ENCODE measurements at places on chromosomes 6 and 20.

DNA sequence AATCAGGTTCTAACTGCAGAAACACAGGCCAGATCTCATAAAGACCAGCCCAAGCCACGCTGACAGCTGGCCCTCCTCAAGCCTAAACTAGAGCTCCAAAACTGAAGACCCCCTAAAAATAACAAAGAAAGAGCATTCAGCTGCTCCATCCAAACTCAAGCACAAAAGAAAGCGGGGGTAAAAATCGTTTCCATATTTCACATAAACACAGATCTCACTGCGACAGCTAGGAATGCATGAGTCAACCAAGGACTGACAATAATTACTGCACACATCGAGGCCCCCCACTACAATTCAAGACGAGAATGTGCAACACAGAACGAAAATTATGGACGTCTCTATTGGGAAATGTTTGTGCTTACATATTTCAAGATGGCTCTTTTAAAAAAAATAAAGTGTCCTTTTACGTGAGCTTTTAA lies 31.1 kb downstream of the CNKSR3 start:
- DNase-seq: no peak

DNA sequence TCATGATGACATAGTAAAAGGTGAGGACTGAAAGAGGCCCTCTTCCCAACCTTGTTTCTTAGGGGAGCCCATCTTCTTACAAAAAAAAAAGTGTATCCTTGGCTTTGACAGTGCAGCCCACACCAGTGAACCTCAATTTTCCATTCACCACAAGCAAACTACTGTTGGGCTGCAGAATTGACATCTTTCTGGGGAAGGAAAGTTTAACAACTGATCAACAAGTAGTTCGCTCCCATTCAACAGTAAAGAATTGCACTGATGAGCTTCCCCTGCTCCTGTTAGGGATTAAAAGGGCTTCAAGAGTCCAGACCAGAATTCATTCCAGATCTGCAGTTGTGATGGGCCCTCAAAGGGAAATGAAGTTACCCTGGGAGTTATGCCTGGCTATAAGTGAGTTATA lies 13.9 kb upstream of the CLIC5 start:
- no peak for DNase-seq

GRCh38 chr6:159978291-159979135 lies 9.6 kb downstream of the IGF2R start:
- peak; percentile 43 for DNase-seq

- no peak for DNase-seq
Measured at GRCh38 chr6:143964674-143965081, 43.4 kb downstream of the PLAGL1 start.

GRCh38 chr6:109434456-109434855 lies 6.0 kb downstream of the PPIL6 start:
- DNase-seq: no peak

- no peak for DNase-seq
Measured at GRCh38 chr6:398558-399078, 7.1 kb downstream of the IRF4 start.

DNA sequence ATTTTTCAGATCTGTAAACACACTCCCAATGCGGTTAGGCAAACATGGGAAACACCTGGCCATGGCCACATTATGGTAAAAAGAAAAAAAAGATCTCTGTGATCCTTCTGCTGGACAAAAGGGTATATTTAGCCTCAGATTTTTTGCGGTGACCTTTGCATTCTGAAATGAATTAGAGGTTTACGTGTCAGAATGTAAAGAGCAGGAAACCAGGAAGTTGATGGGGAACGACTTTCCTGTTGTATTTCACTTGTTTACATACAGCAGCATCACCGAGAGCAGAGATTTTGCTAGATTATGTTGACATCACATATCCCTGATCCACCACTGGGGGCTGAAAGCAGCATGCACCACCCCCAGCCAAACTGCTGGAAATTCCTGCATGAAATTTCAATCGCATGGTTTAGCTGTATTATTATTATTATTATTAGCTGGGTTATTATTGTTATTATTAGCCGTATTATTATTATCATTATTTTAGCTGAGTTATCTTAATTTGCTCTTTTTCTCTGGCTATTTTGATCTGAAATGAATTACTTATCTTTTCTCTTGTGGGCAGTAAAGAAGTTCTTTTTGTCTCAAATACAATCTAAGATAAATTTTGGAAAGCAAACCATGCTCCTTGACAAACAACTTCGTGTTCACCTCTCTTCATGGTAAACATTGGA lies 189.4 kb downstream of the ZFP64 start:
- DNase-seq: no peak

GRCh38 chr6:35082733-35083403 lies 58.3 kb downstream of the TCP11 start:
- no peak for DNase-seq

GRCh38 chr20:33410081-33410742 lies 8.9 kb upstream of the CDK5RAP1 start:
- DNase-seq: no peak

GRCh38 chr6:39876111-39876510 lies 58.2 kb downstream of the MOCS1 start:
- no peak for DNase-seq

DNA sequence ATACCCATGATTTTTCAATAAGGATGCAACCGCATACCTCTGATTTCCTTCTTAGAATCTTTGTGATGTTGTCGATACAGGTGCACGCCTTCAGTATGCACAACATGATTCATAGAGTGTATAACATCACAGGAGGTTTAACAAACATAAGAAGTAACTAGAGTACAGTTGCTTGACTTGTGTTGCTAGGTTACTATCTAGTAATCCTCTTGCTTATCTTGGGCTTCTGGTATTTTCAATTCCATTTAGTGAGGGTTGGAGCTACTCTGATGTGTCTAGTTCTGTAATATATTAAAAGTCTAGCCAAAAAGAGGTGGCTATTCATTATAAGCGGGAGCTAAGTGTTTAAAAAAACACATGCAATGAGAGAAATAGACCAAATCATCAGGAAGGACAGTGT lies 85.5 kb upstream of the TENT5A start:
- DNase-seq: no peak

DNA sequence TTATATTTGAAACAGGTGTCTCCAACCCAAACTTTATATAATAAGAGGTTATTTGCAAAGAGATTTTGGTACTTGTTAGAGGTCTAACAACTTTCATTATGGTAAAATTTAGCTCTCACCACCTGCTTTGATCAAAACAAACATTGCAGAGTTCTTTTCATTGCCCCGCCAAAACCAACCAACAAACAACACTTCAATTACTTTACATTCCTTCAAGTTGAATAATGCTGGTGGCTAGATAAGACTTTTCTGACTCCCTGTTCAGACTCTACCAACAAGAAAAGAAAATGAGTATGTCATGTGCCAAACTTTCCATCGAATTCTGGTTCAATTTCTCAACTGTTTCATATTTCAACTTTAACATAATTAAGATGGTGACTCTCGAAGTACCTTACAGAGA lies 311.1 kb downstream of the ADGRG6 start:
- no peak for DNase-seq

DNA sequence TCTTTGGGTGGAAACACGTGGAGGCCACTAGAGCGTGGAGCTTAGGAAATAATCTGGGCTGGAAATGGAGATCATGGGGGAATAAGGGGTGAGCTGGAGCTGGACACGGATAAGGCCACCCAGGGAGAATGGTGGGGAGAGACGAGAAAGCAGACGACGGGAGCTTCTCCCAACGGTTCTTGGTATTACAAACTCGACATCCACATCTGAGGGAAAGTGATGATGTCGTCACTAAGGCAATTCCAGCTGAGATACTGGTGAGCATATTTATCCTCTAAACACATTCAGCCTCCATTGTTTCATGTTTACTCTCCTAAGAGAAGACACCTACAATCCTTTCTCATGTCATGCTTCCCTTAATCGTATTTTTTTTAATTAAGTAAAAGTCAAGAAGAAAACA lies 50.2 kb upstream of the SNX9 start:
- DNase-seq: no peak

DNA sequence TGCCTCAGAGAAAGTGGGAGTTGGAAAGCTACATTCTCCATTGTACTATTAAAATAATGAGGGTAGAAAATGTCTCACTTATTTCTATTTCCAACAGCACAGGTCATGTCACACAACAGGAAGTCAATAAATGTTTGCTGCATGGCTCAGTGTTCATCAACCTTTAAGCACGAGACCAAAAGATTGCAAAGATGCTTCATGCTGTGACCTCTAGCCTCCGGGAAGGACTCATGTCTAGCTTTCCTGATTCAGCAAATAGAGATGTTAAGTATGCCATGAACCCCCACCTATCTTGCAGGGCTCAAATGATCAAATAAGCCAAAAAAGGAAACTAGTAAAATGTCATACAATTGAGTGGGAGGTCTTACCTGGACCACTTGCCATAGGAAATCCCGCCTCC lies 57.4 kb downstream of the NCOA6 start:
- no peak for DNase-seq

GRCh38 chr6:52976591-52977035 lies 18.5 kb downstream of the GSTA4 start:
- DNase-seq: peak; percentile 28

DNA sequence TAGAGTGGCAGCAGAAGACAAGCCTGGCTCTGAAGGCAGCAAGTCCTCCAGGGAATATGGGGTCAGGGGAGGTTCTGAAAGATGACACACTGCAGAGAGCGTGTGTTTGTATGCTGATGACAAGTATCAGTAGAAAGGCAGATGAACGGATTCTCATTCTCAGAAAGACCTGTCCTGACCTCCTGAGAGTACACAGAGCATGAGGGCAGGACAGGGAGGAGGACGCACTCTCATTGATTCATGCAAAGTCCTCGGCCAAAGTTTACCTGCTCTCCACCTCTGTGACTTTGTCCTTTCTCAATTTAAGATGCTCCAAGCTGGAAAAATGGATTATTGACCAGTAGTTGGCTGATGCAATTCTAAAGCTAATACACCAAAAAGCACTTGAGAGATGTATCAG lies 156.7 kb downstream of the LPA start:
- DNase-seq: no peak

- peak; percentile 64 for DNase-seq
Measured at GRCh38 chr6:104940893-104941728, 15.8 kb upstream of the LIN28B start.

DNA sequence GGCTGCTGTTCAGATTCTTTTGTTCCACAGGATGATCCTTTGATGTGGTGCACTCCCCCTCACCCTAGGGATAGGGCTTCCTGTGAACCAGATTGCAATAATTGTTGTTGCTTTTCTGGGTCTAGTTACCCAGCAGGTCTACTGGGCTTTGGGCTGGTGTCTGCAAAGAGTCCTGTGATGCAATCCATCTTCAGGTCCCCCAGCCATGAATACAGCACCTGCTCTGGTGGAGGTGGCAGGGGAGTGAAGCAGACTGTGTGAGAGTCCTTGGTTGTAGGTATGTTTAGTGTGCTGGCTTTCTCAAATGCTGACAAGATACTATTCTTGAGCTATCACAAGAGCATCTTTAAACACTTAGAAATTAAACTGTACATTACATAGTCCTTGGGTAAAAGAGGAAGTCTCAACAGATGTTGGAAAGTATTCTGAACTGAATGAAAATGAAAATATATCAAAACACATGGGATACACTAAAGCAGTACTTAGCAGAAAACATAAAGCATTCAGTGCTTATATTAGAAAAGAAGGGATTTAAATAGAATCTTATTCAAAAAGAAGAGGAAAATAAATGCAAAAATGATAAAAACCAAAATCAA lies 49.1 kb upstream of the CCR6 start:
- no peak for DNase-seq

- no peak for DNase-seq
Measured at GRCh38 chr6:123712831-123713230, 76.1 kb upstream of the TRDN start.

- DNase-seq: no peak
Measured at GRCh38 chr20:41499961-41500725, 118.0 kb downstream of the CHD6 start.

- DNase-seq: no peak
Measured at GRCh38 chr6:116217069-116217468, 36.8 kb downstream of the TSPYL4 start.

GRCh38 chr6:23587582-23587981 lies 538.4 kb upstream of the NRSN1 start:
- DNase-seq: no peak

- DNase-seq: no peak
Measured at GRCh38 chr20:20334489-20334888, 33.4 kb upstream of the INSM1 start.

- no peak for DNase-seq
Measured at GRCh38 chr6:90218959-90219208, 77.8 kb downstream of the BACH2 start.

- no peak for DNase-seq
Measured at GRCh38 chr6:107977283-107977682, 19.3 kb upstream of the SEC63 start.

DNA sequence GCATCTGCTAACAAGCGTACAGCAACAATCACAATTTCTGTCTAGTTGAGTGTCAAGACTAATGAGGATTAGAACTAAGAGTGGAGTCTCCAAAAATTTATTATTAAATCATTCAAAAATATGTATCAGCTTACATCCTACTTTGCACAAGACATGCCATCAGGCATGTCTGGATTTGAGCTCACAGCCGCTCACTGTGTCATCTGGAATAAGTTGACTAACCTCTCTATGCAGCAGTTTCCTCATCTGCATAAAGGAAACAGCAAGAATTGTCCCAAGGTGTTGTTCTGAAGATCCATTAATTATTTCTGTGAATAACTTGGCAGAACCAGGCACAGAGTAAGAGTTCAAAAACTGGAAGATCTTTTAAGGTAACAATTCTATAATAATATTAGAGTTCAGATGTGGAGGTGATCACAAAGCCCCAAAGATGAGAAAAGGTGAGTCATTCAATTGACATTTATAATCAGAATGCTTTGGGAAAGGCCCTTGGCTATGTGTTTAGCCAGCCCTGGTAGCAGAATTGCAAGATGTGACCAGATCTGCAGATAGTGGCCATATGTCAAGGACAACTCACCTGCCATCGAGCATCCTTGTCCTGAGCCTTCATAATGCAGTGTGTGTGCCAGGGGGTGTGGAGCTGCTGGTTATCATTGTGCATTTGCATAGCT lies 264.0 kb downstream of the FOXA2 start:
- no peak for DNase-seq

DNA sequence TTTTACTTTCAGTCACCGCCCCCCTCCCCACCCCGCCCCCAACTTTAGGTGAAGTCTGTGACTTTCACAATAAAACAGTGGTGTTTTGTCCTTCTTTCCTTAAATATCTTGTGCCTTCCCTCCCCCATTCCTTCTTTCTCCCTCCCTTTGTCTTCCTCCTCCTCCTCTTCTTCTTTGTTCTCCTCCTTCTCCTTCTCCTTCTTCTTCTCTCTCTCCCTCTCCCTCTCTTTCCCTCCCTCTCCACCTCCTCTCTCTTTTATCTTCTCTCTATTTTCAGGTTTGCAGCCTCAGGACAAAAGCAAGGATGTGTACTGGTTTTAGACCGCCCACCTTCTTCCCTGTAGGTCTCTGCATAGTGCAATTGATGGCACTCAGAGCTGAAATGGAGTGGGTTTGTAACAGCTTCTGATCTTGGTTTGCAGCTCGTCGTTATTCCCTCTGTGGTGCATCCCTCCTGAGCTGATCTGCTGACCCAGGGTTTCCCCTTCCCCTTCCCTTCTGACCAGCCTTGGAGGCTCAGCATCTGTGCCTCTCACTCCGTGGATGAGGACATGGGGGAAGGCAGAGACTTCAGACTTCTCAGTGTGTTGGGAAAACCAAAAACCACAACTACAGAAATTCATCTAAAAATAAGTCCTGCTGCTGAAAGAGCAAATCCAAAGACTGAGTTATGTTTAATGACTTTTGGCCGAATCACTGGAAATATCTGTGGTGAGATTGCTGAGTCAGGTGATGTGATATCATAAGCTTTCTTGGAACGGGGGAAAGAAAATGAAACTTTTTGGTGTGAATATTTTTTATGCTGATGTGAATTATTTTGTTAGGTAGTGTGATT lies 6.9 kb downstream of the VGLL2 start:
- no peak for DNase-seq

- DNase-seq: no peak
Measured at GRCh38 chr20:50305636-50306477, 115.2 kb downstream of the CEBPB start.
